Aorta (tissue), 5 donors: ENCODE measurements at places on chromosomes 16 and 17. TPM values are rescaled to one million over a fixed set of nuclear protein-coding genes. Genes with fewer than 3 reads are reported as not detected.

DNA sequence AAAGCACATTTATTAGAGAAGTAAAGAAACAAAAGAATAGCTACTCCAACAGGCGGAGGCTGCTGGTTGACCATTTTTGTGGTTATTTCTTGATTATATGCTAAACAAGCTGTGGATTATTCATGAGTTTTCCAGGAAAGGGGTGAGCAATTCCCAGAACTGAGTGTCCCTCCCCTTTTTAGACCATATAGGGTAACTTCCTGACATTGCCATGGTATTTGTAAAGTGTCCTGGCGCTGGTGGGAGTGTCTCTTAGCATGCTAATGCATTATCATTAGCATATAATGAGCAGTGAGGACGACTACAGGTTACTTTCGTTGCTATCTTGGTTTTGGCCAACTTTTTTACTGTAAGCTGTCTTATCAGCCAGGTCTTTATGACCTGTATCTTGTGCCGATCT, 12.2 kb upstream of the HS3ST4 start:
- no peak for DNase-seq

- peak; percentile 58 for DNase-seq
These were observed 26.2 kb downstream of the ANKRD40 start for GRCh38 chr17:50681263-50682200.

RND2 gene
- 1.1 TPM for total RNA-seq

CSF3 gene
- total RNA-seq: 0.39 TPM

CLEC18A gene
- 3.0 TPM for total RNA-seq

CDH8 gene
- 4.1 TPM for total RNA-seq

DNA sequence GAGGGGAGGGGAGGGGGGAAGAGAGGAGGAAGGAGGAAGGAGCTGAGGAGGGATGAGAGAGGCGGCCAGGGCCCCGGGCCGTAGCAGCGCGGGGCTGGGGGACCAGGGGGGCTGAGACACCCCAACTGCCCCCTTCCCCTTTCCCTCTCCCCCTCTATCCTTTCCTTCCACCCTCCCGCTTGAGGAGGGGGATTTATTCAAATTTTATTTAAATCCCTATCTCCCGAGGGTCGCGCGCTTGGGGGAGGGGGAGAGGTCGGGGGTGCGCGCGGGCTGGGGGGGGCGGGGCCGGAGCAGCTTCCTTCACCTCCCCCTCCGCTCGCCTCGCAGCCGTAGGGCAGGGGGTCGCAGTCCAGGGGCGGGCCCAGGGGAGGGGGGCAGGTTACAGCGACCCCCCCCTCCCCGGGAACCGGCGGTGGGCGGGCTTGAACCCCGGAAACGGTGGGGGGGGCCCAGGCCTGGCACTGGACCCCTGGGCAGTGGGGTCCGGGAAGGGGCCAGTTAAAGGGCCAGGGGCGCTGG, at the start of gene FBXL19:
Gene FBXL19 (plus strand): TSS at position 19 of the 522 bp plus-strand sequence. CDS start 2,183 bp downstream, outside the sequence.
- DNase-seq: peak; percentile 80

SRCIN1 gene
- total RNA-seq: 0.99 TPM

DNA sequence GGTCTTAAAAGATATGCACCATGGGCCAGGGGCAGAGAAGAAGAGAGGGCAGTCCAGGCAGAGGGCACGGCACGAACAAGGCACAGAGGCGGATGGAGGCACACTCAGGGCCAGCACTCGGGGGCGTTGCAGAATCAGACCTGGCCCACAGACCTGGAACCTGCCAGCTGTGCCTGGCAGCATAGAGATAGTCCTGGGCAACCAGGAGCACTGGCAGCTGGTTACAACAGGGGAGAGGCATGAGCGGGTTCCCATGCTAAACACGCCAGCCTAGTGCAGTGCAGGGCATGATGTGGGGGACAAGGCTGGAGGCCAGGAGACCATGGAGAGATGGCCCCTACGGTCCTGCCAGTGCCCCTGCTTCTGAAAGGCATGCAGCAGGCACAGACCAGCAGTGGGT, 56.9 kb upstream of the RBFOX3 start:
- peak; percentile 49 for DNase-seq

DNA sequence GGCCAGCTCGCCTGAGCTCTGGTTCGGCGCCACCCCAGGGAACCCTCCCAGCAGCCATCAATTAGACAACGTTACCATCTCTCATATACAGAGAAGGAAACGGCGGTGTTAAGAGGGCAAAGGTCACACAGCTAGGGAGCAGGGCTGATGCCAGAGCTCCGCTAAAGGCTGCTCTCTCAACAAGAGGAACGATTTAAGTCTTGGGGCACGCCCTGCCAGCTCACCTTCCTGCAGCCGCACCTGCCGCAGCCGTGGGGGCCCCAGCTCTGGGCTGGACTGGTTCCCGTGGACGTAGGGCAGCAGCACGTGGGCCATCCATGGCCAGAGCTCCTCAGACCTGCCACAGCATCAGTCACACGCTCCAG, 43.5 kb downstream of the PKD1 start:
- DNase-seq: no peak

DNA sequence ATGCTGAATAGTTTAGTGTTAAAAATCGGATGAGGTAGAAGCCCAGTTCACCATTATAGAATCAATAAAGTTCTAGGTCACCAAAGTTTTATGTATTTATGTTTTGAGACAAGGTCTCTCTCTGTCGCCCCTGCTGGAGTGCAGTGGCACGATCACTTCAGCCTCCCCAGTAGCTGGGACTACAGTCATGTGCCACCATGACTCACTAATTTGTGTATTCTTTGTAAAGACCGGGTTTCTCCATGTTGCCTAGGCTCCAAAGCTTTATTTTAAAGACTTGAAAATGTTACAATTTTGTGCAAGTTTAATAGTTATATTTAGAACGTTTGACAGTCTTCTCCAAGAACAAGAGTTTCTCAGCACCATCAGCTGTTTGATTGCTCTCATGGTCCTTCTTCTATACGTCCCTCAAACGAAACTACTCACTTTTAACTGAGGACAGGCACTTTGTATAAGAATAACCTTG, 32.1 kb downstream of the NDE1 start:
- peak; percentile 81 for DNase-seq

DCTPP1 gene
- 18.2 TPM for total RNA-seq

DNA sequence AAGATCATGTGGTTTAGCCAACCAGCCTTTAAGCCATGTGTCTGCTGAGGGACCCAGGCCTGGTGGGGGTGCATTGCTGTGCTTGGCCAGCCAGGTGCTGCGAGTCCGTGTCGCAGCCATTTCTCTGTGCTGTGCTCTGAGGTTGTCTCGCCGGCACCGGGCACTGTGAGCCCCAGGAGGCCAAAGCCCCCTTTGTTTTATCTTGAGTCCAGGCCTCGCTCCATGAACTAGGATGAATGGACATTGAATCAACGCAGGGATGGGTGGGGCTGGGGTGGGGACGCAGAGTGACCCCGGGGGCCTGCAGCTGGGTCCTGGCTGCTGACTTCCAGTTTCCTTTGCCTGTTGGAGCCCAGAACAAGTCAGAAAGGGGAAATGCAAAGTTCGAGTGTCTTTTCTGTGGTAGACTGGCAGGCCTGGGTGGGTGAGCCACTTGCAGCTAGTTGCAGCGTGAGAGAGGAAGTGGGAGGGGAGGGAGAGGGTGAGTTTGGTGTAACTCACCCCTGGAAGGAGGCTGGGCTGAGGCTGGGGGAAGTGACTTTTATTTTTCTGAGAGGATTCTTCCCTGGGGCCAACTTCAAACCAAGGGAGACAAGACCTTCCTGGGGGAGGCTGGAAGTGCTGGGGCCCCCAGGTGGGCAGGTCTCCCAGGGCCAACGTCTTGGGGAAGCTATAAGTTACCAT, 324.7 kb downstream of the SEC14L1 start:
- peak; percentile 87 for DNase-seq

DNA sequence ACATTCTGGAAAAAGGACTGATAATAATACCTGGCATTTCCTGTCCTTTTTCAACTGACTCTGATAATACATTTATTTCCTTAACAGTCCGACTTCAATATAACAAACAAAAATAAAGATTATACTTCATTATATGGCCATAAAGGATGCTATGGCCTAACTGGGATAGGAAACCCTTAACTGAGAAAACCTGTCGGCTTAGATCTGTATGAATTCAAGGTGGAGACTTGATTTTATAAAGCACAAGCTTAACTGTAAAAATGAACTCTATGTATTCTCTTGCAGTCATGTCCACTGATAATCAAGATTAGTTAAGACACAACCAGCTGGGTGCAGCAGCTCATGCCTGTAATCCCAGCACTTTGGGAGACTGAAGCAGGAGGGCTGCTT, 102.2 kb downstream of the MYO1D start:
- DNase-seq: no peak

CLEC18C gene
- 1.1 TPM for total RNA-seq

DNA sequence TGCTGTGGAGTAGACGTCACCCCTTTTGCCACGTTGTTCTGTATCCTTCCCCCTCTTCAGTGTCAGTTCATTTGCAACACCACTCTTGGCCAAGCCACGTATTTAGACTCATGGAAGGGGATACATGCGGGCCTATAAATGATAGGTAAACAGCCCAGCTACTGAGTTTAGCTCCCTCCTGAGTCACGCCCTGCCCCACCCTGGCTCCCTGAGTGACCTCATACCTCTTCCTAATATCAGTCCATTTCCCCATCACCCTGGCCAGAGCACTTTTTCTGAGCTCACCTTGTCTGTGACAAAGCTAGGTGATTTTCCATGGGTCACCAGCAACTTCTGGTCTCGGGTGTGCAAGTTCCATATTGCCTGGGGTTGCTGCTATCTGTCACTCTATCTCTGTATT, 147.2 kb upstream of the MAF start:
- DNase-seq: no peak

- DNase-seq: no peak
These were observed 19.8 kb downstream of the PPL start for GRCh38 chr16:4917117-4917516.

HAS3 gene
- total RNA-seq: 0.68 TPM

DNA sequence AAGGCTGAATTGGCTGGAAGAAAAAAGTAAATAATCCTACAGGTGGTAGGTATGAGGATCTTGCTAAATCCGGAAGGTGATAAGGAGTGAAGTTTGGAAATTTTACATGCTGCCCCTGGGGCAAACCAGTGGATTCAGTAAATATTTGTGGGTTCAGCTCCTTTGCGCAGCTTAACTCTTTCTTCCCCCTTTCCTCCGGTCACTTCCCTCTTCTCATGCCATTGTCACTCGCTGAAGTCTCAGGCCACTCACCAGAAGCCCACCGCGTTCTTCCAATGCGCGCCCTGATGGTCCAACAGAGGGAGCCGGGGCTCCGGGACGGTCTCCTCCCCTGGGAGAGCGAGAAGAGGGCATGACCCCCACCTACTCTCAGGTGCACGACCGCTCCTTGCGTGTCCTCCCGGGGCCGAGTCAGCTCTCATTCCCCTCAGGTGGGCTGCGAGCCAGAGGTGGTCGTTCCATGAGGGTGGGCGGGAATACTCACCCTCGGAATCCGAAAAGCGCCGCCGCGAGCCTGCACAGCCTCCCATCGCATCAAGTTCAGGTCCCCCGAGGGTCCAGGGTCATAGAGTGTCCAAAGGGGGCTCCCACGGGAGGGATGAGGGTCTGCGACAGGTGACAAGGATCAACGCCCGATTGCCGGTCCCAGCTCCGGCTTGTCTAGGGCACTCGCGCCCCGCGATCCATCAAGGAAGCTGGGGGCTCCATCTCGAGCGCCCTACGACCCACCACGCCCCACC, 474 bp downstream of the CLN3 start:
- peak; percentile 60 for DNase-seq

RNF167 gene
- 45.6 TPM for total RNA-seq

SEPTIN12 gene
- total RNA-seq: not detected

DNA sequence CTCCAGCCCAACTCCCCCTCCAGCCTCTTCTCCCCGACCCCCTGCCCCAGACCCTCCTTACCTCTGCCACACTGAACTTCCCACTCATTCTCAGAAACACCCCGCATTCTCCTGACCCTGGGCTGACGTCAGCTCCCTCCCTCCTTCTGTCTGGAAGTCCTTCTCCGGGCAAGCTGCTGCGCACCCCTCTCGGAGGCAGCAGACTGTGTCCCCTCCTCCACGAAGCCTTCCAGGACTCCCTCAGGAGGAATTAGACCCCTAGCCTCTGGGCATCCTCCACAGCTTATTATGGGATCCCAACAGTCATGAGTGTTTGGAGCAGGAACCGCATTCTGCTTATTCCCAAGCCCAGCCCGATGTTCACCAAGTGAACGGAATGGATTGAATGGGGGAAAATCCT, 3.4 kb upstream of the RPL38 start:
- DNase-seq: no peak

DNA sequence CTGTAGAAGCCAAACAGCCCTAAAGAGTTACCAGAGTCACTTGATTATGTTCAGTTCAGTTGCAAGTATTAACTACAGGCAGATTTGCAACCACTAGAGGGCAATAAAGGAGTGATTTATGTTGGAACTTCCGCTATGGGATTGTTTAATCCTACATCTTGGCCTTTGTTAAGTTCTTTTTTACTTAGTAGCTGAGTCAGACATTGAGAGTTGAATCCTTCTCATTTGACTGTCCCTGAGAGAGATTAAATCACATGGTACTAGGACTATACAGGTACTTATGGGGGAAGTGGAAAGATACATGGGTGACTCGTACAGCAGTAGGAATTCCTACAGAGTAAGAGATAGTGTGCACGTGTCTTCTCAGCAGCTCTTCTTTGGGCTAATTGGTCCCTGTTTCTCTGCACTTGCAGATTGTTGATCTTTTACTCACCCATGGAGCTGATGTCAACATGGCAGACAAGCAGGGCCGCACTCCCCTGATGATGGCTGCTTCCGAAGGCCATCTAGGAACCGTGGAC, 40.3 kb downstream of the CYB561 start:
- no peak for DNase-seq

- DNase-seq: no peak
These were observed 664.5 kb downstream of the WWOX start for GRCh38 chr16:78763821-78764440.

UMOD gene
- total RNA-seq: not detected

HOXB3 gene
- total RNA-seq: 62.9 TPM

DNA sequence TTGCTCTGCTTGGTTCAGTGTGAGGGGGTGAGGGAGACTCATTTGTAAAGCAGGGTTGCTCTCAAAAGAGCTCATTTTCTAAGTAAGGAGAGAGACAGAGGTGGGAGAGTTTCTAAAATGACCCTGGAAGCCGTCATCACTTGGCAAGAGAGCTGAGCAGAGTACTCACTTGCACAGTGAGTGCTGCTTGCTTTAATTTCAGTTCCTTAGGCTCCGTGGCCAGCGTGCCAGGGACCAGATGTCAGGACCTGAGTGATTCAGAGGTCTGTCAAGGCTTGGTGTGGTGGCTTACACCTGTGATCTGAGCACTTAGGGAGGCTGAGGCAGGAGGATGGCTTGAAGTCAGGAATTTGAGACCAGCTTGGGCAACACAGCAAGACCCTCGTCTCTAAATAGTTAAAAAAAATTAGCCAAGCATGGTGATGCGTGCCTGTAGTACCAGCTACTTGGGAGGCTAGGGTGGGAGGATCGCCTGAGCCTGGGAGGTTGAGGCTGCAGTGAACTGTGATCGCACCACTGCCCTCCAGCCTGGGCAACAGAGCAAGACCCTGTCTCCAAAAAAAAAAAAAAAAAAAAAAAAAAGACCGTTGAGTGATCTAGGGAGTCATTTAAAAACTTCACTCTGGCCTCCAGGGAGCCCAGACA, 10.7 kb downstream of the ZNF205 start:
- no peak for DNase-seq
